ENCODE measurements at places on chromosomes 4 and X.

DNA sequence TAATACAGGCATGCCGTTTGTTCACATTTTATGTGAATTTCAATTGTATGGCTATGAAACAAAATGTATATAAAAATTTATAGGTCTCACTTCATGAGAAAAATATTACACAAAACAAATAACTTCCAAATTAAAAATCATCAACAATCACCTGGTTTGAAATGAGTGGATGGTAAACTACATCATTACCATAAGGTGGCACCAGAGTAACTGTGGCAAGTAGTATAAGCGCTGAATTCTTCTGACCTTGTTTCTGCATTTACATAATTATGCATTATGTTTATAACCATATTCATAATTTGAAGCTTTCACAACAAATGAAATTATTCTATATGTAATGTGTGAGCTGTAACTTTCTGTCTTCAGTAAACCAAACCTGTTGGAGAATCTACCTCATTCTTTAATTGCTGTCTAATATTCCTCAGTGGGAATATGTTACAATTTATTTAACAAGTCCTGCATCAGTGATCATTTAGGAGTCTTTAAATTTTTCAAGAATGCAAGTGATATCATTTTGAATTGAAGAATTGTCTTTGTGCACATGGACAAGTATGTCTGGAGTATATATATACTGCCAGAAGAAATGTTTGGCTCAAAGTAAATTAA lies 55.2 kb downstream of the MMRN1 start:
- DNase-seq, result peak; percentile 11

- no peak for DNase-seq
Observed at GRCh38 chr4:127528302-127528701, 104.5 kb upstream of the INTU start.

- no peak for DNase-seq
Observed at GRCh38 chr4:154368060-154368459, 123.5 kb downstream of the DCHS2 start.

DNA sequence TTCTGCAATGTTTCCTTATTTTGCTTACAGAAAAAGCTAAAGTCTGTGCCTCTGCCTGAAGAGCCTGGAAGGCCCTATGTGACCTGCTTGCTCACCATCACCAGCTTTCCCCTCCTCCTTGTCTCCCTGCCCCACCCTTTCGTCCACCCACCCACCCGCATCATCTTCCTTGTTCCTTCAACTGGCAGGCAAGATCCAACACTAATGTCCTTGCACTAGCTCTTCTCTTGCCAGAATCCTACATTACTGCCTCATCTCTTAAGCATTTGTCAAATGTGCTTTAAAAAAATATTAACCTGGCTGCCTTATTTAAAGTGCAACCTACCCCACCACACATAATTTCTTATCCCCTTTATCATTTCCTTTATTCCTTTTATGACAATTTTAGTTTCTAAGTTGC lies 165.1 kb upstream of the PPP3CA start:
- no peak for DNase-seq

DNA sequence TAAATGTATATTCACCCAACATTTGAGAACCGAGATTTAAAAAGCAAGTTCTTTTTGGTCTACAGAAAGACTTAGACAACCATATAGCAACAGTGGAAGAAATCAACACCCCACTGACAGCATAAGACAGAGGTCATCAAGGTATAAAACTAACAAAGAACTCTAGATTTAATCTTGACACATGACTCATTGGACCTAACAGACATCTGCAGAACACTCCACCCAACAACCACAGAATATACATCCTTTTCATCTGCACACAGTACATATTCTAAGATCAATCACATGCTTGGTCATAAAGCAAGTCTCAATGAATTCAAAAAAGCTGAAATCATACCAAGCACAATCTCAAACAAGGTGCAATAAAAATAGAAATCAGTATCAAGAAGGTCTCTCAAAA lies 65.8 kb downstream of the SPIN4 start:
- DNase-seq, result no peak

GRCh38 chr4:8834681-8835220 lies 36.9 kb downstream of the HMX1 start:
- DNase-seq, result no peak

GRCh38 chrX:51893931-51894696 lies 691 bp downstream of the MAGED1 start:
- DNase-seq, result peak; percentile 9

GRCh38 chrX:13467243-13467642 lies 102.2 kb upstream of the EGFL6 start:
- no peak for DNase-seq

DNA sequence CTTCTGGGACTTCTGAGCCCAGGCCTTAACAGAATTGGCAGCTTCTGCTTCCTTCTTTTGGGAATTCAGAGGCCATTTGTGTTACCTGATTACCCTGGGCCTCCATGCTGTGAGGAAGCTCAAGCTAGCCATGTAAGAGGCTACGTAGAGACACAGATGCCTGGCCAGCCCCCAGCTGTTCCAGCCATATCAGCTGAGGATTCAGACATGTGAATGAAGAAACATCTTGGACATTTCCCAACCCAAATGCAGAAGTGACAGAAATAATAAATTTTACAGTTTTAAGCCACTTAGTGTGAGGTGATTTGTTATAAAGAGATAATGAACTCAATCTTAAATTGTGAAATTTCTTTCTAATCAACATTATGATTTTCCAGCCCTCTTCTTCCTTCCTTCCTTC lies 18.7 kb upstream of the ZNF827 start:
- no peak for DNase-seq

DNA sequence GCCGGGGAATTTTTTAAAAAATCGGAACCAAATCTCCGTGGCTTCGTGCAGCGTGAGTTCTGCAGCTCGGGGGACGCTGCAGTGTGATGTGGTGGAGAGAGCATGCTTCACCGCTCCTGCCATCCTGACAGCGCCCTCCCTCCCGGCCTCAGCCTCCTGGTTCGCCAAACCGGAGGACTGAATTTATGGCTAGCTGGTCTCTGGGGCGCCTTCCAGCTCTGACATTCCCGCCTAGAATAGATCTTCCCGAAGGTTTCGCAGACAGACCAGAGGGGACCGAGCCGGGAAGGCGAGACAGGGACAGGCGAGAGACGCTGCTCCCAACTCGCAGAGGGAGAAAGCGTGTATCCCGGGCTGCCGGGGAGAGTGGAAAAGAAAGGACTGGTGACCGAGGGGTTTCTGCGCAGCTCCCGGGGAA lies 25.9 kb downstream of the HOPX start:
- DNase-seq, result peak; percentile 14

GRCh38 chrX:154380153-154380552 lies 1.1 kb downstream of the EMD start:
- DNase-seq, result no peak

GRCh38 chr4:27429364-27429871 lies 568.8 kb downstream of the STIM2 start:
- DNase-seq, result peak; percentile 54

GRCh38 chrX:19678941-19679340 lies 163.6 kb upstream of the MAP3K15 start:
- DNase-seq, result no peak

GRCh38 chr4:56220261-56220660 lies 167.0 kb downstream of the AASDH start:
- peak; percentile 77 for DNase-seq

- DNase-seq, result no peak
Observed at GRCh38 chr4:76296286-76296820, 10.2 kb upstream of the STBD1 start.

GRCh38 chr4:5018603-5019002 lies 655 bp downstream of the CYTL1 start:
- peak; percentile 41 for DNase-seq

GRCh38 chrX:11949291-11949690 lies 189.0 kb upstream of the FRMPD4 start:
- no peak for DNase-seq

DNA sequence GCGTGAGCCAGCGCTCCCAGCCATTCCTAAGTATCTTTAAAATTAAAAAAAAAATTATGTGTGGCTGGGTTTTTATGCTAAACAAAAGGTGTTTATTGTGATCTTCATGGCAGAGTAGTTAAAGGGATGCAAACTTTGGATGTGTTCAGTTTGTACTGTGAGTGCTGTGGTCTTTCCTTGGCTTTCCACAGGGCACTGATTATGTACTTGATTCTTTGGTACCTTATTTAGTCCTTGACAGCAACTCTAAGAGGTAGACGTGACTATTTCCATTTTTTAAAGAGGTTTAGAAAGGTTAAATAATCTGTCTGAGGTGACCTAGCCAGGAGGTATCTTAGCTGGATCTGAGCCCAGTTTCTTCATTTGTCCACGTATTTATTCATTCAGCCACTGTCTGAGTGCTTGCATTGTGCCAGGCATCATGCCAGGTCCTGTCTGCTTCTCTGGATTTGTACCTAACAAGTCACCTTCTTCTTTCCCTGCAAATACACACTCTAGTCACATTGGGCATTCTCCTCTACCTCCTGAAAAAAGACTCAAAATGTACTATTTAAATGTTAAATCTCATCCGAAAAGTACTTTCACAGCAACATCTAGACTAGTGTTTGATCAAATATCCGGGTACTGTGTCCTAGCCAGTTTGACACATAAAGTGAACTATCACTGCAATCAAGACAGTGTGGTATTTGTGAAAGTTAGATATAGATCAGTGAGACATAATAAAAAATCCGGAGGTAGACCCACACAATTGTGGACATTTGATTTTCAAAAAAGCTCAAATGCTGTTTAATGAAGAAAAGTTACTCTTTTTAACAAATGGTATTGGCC lies 31.5 kb downstream of the WWC2 start:
- DNase-seq, result no peak

DNA sequence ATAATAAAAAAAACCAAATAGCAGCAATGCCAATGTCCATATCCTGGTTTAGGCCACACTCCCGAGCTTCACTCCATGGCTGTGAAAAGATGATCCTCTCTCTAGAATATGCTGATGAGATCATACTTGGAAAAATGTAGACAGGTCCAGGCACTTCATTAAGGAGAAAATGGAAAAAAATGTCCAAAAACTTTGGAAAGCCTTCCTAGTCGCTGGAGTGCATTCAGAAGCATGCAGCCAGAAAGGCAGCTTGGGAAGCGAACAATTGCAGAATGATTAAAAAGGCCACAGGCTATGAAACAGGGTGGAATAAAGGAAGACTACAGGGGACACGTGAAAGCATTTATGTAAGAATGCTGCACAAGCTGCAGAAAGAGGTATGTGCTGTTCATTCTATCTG lies 165.6 kb upstream of the HCCS start:
- DNase-seq, result no peak

GRCh38 chrX:40863671-40864070 lies 128.3 kb upstream of the MED14 start:
- DNase-seq, result peak; percentile 8

DNA sequence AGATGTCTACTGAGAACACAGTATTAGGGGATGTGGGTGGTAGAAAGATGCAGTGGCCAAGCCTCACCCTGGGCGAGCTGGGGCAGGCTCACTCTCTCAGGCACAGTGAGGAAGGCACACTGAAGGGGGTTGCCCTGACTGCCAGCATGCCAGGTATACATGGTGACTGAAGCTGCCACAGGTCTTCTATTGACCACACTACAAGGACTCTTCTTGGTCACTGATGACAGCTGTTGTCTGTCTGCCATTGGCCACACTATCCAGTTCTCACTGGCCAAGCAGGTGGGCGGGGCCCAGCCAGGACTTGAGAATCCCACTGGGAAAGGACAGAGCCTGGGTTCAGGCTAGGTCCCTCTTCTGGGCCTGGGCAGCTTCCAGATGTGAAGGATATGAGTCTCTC lies 39.7 kb upstream of the TBC1D14 start:
- no peak for DNase-seq

- DNase-seq, result no peak
Observed at GRCh38 chr4:74625981-74626380, 168.3 kb downstream of the BTC start.

DNA sequence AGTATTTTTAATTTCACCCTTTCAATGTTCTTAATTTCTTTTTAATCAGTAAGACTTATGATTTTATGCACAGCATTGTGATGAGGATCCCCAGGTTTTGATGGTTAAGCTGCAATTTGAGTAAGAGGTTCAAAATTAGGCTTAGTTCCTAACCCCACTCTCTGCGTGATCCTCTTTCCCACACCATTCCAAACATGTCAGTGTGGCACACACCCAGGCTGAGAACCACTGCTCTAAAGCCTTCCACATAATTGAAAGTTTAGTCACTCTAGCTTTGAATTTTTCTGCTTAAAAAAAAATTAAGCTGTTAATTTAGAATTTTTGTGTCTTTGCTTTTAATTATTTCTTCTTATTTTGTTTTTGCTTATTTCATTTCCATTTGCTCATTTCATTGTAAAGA lies 68.8 kb upstream of the SLC7A11 start:
- no peak for DNase-seq

GRCh38 chr4:22093126-22093525 lies 144.6 kb upstream of the KCNIP4 start:
- DNase-seq, result no peak

DNA sequence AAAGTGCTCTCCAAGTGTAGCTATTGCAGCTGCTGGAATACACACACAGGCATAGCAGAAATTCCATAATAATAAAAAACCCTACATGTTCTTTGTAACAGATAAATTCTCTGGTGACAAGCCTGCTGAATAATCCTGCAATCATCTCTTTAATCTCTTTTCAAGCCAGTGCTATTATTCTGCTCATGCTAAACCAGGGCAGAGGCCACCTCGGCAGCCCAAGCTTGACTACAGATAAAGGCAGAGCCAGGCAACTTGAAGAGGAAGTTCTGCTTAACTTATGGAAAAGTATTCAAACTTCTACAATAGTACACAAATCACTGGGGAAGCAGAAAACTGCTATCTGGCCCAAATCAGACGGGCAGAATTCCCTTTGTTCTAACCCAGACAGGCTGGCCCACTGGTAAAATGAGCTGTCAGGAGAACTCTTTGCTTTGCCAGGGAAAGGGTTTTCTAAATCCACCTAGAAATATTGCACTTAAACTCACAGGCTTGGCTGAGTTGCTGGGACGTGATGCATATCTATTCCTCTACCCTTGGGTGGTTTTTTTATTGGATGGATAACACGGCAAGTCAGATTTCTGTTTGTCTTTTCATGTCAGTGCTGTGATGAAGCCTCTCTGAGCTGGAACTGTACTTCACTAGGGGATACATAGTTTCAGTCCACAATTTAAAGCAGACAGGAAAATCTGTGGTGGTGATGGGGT lies 70.5 kb downstream of the GATB start:
- DNase-seq, result no peak

- no peak for DNase-seq
Observed at GRCh38 chr4:43843501-43843900, 605.1 kb downstream of the KCTD8 start.

DNA sequence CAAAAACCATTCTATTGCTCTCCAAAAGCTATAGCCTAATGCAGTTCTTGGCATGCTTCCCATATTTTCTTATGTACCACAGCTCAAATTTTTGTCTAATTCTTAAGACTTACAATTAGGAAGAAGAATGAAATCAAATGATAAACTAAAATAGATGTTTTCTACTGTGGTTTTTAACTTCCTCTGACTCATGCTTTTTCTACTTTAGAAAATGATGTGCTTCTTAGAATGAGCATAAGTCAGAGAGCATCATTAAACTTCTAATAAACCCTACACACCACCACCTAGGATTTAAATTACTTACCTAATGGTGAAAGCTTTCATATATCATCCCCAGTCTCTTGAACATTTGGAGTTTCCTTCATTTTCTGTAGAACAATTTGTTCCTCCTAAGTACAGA lies 217.0 kb upstream of the NDST3 start:
- no peak for DNase-seq

- no peak for DNase-seq
Observed at GRCh38 chr4:149830823-149831222, 15.2 kb upstream of the IQCM start.
